Fibroblast of skin of left quadriceps (primary cell): ENCODE measurements at places on chromosomes 16 and 17.

DNA sequence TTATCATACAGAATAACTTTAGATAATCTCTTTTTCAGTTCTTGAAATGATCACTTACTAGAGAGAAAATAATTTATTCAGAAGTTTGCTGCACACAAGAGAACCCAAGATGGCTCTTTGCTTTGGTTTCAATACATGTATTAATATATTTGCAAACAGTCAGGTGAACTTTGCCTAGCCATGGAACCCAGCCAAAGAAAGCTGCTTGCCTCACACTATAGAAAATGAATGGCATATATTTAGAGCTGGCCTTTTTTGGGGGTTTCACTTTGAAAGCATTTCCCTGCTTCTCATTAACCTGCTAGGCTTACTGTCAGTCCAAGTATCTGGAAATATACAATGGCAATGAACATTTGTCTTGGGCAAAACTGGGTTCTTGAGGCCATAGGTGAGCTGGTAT lies 75.3 kb downstream of the MRTFB start:
- no peak for DNase-seq

DNA sequence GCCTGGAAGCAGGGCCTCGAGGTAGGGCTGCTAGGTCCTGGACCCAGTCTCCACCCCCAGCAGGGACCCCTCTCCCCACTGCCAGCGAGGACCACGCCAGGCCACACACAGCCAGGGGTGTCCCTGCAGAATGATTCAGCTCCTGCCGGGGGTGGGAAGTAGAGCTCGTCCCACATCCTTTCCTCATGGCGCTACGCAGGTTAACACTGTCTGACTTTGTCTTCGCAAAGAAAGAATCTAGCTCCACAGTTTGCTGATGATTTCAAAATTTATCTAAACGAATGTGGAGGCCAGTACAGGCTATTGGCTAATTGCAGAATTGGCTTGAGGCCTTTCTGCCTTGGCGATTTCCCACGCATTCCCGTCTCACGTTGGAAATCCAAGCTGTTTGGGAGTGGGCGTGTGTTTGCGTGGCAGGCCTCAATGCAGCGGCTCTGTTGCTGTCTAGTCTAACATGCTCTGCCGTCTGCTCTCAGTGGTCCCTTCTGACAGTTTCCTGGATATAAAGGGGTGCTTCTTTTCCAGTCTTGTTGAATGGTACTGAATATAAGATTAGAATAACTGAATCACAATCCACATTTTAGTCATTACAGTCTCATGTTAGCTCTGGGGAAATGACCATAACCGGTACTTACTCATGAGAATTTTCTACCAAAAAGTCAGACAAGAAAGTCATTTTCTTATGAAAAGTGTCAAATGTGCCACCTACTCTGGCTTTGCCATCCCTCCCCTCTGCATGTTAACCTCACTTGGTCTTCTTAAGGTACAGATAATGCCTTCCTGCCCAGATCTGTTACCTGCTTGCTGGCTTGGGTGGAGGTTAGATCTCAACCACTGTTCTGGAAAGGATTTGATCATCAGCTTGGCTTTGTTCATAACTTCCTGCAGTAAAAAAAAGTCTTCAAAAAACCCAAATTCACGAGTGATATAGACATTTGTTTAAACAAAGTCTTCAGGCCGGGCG lies 252.4 kb downstream of the NTN1 start:
- DNase-seq, result no peak

DNA sequence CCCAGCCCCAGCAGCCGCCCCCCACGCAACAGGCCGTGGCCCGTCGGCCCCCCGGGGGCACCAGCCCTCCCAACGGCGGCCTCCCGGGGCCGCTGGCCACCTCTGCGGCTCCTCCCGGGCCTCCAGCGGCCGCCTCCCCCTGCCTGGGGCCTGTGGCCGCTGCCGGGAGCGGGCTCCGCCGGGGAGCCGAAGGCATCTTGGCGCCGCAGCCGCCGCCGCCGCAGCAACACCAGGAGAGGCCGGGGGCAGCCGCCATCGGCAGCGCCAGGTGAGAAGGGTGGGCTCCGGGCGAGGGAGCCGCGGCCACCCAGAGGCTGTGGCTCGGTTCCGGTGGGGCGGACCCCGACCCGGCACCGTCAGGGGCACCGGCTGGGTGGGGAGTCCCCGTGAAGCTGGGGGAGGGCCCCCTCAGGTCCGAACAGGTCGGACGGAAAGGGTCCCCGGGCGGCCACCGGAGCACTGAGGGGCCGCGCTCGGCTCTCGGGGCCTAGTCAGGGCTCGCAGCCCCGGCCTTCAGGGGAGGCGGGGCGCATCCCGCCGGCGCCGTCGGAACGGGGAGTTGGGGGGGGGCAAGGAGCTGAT lies 583 bp downstream of the ATXN2L start:
- no peak for DNase-seq

- no peak for DNase-seq
These were observed 53.3 kb upstream of the LYRM9 start for GRCh38 chr17:27946513-27946912.

DNA sequence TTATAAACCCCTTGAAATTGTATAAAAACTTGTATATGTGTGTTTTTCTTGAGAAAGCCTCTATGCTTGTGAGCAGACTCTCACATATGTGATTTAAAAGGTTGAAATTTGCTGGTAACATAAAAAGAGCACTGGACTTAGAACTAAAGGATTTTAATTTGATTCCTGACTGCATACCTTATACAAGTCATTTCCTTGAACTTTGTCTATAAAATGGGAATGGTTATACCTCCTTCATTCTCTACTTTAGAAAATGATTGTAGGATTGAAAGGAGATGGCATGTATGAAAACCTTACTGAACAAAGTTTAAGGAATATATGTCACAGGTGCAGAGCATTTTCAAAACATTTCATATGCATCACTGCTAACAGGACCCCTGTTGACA lies 10.4 kb upstream of the ARL2BP start:
- no peak for DNase-seq

DNA sequence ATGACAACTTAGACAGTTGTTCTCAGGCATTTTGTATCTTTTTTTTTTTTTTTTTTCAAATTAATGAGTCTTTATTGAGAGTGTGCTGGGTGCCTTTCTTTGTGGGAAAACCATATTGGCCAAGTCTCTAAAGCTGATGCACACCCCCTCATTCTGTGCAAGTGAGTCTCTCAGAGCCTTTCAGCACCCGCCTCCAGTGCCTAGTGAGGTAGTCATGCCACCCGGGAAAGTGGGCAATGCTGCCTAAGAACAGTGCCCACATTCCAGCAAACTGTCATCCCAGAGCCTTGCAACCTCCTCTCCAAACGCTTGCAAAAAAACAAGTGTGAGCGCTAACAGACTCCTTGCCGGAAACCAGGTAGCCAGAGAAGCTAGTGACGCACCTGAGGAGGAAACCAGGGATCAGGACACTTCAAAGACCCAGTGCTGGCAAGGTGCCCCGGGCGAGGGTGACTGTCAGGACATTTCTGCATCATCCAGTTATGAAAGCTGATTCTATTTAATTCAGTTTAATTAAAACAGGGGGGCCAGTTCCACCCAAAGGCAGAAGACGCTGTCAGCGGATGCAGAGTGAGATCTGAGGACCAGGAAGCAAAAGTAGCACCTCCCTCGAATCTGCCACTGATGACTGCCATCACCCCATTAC lies 34.9 kb downstream of the SMARCE1 start:
- no peak for DNase-seq

- DNase-seq, result no peak
These were observed 46.5 kb downstream of the SRCIN1 start for GRCh38 chr17:38559051-38559879.

GRCh38 chr16:19203374-19203966 lies 35.4 kb downstream of the SYT17 start:
- DNase-seq, result no peak

GRCh38 chr16:23195366-23195978 lies 12.9 kb downstream of the SCNN1G start:
- no peak for DNase-seq

DNA sequence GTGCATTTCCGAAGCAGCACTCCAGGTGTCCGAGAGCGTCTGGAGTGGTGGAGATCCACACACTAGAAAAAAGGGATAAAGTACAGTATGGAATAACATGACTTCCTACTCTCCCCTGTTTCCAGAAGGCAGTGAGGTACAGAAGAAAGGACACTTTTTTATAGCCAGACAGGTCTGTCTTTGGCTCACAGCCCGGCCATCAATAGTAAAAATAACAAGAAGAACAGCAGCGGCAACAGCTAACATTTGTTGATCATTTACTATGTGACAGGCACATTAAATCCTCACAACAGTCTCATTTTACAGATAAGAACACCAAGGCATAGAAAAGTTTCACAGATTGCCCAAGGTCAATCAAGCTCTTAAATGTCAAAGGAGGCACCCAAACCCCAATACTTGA lies 16.2 kb downstream of the DYNLRB2 start:
- DNase-seq, result no peak

DNA sequence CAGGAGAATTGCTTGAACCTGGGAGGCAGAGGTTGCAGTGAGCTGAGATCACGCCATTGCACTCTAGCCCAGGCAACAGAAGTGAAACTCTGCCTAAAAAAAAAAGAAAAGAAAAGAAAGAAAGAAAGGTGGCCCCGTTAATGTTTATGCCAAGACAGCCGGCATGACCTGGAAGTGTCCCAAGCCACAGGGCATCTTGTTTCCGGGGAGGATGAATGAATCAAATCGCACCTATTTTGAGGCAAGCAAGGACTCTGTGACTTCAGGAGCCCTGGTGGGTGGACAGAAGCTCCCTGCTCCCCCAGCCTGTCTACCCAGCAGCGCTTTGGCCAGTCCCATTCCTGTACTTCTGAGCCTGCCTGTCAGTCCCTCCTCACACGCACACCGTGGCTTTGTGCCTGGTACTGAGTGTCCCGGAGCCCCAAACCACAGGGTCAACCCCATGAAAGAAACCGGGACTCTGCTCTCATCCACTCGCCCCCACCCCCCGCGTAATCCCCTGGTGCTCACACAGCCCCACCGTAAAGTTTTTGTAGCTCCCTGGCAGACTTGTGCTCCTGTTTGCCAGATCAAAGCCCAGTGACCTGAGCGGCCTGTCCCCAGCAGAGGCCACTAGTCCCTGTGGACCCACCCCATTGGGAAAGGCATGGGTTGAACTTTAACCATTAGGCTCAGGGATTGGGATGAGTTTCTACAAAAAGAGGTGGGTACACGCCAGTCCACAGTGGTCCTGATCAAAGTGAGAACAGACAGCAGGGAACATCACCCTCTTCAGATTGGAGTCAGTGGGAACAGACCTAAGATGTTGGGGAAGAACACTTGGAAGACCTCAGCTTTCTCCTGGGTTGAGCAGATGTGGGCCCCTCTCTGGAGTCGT lies 19.3 kb downstream of the CD2BP2 start:
- DNase-seq, result no peak

DNA sequence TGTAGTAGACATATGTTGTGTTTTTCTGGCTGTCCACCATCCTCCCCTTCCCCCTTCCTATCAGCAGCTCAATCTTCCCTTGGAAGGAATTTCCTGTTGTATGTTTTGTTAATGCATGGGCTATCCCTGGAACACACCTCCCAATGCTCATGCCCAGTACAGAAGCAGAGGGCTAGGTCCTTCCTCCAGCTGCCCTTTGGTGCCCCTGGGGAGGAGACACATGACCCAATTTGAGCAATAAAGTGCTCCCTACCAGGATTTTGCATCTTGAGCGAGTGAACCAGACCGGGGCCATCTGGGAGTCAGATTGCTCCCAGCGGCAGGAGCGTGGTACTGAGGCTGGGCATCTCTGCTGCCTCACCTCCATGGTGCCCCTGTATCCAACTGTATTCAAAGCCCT lies 141.5 kb upstream of the MED13 start:
- DNase-seq, result no peak

- peak; percentile 39 for DNase-seq
These were observed 11.4 kb downstream of the GGA3 start for GRCh38 chr17:75250009-75250471.

- DNase-seq, result no peak
These were observed 2.8 kb upstream of the MMP15 start for GRCh38 chr16:58022601-58023371.

DNA sequence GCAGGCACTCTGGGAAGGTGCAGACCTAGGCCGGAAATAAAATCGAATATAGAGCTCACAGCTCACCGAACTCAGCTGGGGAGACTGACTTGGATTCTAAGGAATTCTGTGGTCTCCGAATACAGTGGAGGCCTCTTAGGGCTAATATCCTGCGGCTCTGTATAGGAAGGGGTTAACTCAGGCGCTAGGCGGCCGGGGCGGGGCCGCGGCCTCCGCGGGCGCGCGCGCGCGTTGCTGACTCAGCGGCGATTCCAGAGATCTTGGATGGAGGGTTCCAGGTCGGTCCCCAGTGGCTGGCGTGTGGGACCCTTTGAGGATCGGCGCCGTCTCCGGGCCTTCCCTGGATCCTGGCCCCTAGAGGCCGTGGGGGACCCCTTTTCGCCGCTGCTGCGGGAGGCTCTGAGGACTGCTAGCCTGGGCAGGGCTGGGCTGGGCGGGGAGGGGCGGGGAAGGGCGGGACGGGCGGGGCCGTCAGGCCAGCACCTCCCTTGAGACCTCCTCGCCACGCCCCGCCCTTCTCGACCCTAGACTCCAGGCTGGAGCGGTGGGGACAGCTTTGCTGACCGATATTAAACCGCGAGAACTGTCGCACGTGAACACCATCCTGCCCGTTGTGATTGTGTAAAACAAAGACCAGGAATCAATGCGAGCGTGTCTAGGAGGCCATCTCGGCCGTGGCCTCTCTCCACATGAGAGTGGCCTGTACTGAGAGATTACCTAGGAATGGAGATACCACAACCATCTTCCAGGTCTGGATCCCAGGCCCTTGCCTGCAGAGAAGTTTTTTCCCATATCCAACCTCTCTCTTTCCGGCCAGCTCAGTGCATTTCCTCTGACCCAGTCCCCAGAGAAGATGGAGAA lies 1.4 kb upstream of the PLEKHH3 start:
- peak; percentile 72 for DNase-seq

- no peak for DNase-seq
These were observed 19.3 kb downstream of the CARHSP1 start for GRCh38 chr16:8849411-8850011.

GRCh38 chr16:2883458-2883908 lies 468 bp downstream of the FLYWCH2 start:
- no peak for DNase-seq

DNA sequence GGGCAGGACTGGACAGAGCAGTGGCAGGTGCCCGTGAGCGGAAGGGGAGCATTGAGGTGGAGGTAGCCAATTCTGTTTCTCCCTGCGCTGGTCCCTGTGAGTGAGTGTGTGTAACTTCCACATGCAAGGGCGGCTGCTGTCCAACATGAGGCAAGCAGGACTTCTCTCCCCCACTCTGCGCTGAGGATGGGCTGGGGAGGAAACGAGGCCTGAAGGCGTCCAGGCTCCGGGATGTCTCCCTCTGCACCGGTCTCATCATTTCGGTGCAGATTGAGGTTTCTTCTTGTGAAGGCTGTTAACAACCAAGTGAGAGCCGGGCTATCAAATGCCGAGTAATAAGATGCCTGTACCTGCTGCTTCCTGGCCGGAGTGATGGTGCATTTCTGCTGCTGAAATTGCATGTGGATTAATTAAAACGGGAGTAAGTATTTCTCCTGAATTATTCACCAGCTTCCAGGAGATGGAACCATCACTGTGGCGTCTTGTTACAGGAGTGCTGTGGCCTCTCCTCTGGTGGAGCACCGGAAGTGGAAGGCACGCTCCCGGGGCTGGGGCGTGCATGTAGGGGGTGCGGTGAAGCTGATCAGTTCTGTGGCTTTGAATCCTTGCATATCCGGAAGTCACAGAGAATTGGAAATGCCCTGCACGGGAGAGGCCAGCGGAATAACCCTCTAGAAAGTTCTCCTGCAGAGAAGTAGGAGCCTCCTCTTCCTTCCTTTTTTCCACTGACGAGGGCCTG lies 41.7 kb upstream of the MGAT5B start:
- DNase-seq, result no peak
